ENCODE measurements at places on chromosomes 5 and 9.

GRCh38 chr5:86970361-86970760 is 297.3 kb upstream of the RASA1 start:
- DNase-seq = no peak

DNA sequence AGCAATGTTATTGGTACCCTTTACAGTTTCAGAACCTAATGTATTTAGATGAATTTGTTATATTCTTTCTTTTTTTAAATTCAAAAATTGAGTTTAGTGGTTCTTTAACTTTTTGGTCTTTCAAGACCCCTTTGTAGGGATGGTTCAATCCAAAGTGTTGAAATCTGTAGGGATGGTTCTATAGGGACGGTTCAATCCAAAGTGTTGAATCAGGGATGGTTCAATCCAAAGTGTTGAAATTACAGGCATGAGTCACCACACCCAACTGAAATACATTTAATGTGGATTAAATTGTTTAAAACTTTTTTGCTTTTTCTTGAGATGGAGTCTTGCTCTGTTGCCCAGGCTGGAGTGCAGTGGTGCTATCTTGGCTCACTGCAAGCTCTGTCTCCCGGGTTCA is 30.6 kb downstream of the SNX2 start:
- no peak for DNase-seq

GRCh38 chr5:177295924-177296323 is 7.6 kb downstream of the RAB24 start:
- no peak for DNase-seq

DNA sequence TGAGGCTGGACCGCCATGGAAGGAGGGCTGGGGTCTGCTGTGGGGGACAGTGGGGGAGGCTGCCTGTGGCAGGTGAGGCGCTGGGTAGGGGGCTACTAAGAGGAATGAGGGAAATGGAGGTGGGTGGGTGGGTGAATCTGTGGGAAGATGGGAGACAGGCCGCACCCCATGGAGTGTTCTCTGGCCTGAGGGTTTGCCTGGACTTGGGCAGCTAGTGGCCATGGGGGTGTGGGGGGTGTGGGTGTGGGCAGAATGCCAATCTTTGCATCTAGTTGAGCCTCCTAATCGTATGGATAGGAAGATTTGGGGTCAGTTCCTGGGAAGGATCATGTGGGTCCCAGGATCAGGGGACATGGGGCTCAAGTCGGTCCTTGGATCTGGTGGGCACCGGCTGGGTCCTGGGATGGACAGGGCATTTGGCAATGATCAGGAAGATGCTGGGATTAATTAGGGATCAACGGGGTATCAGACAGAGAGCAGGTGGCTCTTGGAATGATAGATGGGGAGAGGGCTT is 518 bp downstream of the ZDHHC12 start:
- DNase-seq = no peak

DNA sequence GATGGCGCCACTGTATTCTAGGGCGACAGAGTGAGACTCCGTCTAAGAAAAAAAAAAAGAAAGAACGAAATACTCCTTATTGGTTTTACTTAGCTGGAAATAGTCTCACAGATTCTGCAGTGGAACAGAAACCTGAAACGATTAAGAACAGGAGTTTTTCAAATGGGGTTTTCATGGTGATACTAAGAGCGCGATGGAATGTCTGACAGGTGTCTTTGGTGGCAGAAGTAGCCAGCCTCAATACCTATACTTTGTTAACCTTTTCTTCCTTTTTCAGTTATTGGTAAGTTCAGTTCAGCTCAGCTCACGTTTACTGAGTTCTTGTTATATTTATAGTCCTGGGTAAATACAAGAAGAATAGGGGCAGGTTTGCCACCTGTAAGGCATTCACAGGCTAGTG is 123.9 kb downstream of the FOCAD start:
- DNase-seq = no peak

DNA sequence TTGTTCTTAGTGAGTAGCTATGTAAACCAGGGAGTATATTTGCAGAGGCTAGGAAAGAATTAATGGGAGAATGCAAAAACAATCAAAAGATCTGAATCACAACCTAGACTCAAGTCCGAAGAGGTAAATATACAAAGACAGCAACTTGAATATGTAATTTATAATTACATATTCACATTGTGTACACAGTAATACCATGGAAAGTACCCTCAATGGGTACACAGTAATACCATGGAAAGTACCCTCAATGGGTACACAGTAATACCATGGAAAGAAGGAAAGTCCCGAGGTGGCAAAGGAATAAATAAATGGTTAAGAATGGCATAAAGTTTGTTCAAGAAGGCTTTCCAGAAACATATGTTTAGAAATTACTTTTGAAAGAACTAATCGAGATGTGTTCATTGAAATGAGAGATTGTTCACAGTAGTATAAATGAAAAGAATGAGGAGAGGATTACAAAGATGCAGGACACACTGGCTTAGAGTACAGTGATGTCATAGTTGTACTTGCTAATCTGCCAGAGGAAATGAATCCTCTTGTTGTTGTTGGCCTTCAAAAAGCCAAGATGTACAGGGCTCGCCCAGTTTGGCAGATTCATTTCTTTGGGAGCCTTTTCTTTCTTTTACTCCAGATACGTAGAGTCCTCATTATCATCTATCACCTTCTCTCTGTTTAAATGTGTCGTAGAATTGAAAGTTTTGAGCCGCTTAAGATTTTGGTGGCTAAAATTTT is 116.0 kb downstream of the UNC13B start:
- no peak for DNase-seq

DNA sequence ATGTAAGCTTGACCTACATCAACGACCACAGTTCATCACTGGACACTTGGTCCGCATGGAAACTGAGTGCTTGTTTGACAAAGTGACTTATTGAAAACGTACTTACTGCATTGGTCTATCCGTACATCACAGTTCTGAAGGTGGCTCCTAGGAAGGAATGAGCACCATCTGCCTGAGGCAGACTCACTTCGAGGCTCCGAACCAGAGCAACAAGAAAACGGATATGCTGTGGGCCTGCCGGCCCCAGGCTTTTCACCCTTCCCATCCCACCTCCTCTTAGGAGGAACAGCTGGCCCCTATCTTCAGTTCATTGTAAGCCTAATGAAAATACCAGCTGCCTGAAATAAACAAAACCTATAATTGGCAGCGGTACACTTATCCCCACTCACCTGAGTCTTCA is 67.2 kb upstream of the TSLP start:
- DNase-seq = no peak

DNA sequence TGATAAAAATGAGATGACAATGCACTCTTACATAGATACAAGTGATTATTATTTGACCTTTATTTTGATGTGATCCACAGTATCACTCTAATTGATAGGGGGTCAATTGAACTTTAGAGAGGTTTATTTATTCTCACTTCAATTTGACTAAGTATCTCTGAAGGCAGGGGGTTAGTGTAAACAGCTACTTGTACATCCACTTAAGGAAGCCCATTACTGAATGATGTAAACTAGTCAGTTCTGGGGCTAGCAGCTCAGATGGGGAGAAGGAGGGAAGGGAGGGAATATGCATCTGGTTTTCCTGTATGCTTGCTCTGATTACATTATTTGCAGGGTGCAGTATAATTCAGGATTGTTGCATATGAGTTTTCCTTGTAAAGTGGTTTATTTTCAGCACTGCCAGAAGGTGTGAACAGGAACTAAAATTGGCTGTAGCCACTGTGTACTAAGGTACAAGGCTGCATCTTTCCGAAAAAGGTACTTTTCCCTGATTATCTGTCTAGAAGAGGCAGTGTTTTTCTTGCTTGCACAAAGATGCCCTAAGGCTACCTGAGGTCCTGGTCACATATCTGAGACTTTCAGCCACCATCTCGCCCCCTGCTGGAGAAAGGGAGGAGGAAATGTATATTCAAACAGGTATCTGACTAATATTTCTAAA is 51.2 kb downstream of the MRPS27 start:
- DNase-seq = peak; percentile 33

DNA sequence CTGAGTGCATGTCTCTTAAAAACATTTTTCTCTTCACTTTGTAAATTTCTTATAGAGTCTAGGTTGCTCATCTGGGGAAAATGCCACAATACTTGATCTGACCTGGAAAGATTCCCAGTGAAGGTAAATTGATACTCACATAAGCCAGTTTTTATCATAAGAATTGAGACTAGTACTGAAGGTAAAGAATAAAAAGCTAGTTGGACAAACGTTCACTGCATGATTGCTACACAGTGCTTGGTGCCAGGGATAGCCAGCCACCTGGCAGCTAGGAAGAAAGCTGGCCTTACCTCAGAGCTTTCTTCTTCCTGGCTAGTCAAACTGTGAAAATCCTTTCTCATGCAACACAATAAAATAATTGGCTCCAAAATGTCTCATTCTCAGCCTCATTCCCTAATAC is 77.1 kb downstream of the MUSK start:
- no peak for DNase-seq

GRCh38 chr9:70668751-70669150 is 254.3 kb upstream of the KLF9 start:
- no peak for DNase-seq

DNA sequence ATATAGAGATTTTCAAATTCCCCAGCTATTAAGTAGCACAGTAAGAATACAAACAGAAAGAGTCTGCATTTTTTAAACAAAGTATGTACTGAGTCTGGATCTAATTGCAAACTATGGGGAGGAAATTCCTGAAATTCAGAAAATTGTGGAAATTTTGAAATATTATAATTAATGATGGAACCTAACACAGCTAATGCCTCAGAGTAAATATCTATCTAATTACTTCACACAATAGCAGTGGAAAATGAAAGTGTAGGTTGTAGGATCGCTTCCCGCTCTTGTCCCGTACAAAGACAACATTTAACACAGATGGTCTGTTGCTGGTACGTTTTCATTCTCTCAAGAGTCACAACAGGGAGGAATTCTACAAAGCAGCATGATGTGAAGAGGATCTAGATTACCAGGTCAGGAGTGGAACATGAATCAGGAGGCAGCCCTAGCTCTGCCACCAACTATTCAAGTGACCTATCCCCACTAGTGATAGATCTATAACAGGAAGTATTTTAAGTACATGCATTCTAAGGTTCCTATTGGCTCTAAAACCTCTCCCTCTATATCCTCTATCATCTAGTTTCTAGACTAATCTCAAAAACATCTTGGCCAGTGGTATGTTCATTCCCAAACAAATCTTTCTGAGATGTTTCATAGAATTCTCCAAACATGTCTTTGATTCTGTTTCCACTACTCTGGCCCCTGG is 58.9 kb upstream of the GRAMD2B start:
- no peak for DNase-seq

DNA sequence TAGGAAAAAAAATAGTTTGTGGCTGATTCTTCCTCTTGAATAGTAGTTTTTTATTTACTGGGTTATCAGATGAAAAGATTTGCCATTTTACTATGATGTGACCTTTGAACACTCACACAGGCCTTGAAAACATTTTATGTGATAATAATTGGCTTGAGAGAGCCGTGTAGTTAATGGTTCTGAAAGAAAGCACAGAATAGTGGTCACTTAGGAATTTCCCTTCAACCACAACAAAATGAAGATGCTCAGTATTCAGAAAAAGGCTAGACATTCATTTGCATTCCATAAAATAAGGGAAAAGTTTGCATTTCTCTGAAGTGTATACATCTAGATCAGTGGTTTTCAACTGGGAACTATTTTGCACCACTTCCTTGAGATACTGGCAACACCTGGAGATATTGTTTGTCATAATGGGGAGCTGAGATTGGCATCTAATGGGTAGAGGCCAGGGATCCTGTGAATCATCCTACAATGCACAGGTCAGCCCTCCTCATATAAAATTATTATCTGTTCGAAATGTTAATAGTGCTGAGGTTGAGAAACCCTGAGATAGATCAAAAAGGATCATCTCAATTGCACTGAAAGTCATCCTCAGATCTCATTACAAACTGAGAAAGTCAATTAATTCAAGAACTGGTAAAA is 446.4 kb upstream of the CCNG1 start:
- DNase-seq = no peak
